Dorsolateral prefrontal cortex (tissue), 122 donors: ENCODE measurements at places on chromosomes 11 and 22. TPM values are rescaled to one million over a fixed set of nuclear protein-coding genes. Genes with fewer than 3 reads are reported as not detected.

GRCh38 chr11:126152586-126152985, 58.9 kb downstream of the RPUSD4 start:
- no peak for DNase-seq

DNA sequence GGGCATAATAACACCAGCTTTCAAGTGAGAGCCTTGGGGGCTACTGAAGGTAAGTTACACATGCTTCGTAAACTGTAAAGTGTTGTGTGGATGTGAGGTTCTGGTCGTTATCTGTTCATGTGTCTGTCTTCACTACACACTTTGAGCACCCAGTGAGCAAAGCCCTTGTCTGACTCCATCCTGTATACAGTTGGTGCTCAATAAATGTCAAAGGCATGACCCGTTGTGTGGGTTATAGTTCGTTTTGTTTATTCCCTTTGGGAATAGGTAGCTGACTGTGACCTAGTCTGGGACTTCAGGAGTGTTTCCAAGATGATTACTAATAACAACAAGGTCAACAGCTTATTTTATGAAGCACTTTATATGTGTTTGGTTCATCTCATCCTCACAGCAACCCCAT, 146.9 kb downstream of the MIAT start:
- no peak for DNase-seq

- no peak for DNase-seq
Observed at GRCh38 chr22:27473533-27473932, 328.0 kb downstream of the MN1 start.

Gene CARD18
- total RNA-seq, result not detected

Gene C1QTNF5
- 13.8 TPM for total RNA-seq

GRCh38 chr11:8081591-8082250, 710 bp downstream of the TUB start:
- no peak for DNase-seq
